ENCODE measurements at places on chromosomes 13 and 19.

DNA sequence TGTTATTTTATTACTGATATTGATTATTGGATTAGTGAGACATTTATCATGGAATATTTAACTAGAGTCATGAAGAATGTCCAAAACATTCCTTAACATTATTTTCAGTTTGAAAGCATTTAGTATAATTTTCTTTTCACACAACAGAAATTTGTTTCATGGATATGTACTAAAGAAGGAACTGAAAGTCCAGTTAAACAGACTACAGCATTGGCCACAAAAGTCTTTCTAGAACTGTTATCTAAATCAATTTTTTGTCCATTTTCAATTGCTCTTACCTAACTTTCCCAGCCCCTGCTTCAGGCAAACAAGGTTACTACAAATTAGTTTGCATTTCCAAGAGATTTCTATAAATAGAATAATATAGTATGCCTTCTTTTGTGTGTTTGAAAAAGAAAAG lies 1018.0 kb upstream of the PCDH20 start:
- no peak for DNase-seq

DNA sequence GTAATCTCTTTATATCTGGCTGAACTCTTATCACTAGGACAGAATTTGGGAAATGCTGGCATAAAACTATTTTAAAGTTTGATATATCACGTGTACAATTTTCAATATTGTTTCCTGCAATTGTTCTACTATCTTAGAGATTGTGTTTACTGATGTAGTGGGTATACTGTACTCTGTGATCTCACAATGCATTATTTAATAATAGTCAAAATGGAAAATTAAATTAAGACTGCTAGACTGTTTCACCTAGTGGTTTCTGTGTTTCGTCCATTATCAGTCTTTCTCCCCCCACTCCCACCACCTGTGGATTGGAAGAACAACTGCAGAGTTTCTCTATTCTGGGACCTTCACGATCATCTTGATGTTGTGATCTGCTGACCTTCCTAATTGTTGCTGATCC lies 449.2 kb upstream of the SLC10A2 start:
- DNase-seq, result no peak

GRCh38 chr13:30743319-30744055 lies 8.1 kb downstream of the ALOX5AP start:
- DNase-seq, result peak; percentile 86

- DNase-seq, result peak; percentile 31
Observed at GRCh38 chr19:15252398-15253018, 20.3 kb upstream of the EPHX3 start.

DNA sequence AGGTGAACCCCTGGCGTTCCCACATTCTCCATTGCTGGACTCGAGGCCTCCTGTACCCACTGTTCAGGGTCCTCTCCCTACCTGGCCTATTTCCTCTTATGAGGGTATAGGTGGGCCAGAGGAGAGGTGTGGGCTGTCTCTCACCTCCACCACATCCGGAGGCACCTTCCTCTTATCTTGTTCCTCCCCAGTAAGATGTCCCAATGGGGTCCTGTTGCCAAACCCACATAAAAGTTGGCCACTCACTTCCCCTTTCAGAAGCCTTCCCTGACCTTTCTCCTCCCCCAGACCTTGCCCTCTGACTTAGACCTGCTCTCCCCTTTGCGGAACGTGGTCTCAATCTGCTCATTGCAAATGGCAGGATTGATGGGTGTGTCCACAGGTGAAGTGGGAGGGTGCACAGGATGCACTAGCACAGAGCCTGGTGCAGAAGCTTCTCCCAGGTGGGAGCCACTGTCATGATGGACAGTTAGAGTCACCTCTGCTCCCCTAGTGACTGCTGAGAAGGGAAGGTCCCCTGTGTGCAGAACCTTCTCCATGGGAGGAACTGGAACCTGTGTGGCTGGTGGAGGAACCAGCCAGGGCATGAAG lies 1.3 kb downstream of the CYP4F3 start:
- DNase-seq, result peak; percentile 31

DNA sequence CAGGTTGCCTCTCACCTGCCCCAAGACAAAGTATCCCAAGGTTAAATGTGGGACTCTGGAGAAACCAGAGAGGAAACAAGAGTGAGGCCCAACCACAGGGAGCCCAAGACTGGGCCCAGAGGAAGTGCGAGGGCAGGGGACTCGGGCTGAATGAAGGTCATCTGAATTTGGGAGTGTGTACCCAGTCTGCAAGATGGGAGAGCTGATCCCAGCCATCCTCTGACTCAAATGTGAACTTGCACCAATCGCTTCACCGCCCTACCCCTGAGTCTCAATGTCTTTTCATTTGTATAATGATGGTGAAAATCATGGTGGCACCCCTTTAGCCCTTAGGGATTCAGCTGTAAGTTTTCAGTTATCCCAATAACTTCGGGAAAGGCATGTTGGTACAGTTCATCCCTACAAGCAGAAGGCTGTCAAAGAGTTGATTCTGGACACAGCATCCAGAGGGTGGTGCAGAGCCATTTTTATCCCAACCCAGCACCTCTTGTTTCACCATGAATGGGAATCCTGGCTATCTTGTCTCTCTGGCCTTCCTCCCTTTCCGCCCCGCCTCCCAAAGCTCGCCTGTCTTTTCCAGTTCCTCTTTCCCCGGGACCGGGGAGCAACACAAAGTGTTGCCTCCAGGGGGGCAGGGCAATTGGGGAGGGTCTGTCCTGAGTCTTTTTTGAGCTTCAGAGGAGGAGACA lies 123.4 kb downstream of the NUFIP1 start:
- no peak for DNase-seq

- DNase-seq, result no peak
Observed at GRCh38 chr19:4361152-4362046, 18.0 kb downstream of the MPND start.

- DNase-seq, result peak; percentile 38
Observed at GRCh38 chr19:11576227-11576626, 1.2 kb downstream of the ACP5 start.

GRCh38 chr19:47124937-47125668 lies 5.5 kb upstream of the SAE1 start:
- DNase-seq, result peak; percentile 93

DNA sequence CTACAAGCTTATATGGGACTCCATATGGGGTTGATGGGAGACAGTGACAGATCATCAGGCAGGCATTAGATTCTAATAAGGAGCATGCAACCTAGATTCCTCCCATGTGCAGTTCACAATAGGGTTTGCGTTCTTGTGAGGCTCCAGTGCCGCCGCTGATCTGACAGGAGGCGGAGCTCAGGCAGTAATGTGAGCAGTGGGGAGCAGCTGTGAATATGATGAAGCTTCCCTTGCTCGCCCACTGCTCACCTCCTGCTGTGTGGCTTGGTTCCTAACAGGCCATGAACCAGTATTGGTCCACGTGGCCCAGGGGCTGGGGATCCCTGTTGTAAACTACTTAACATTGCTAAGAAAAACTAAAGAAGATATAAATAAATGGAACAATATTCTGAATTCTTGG lies 378.4 kb downstream of the KCNRG start:
- no peak for DNase-seq

- no peak for DNase-seq
Observed at GRCh38 chr19:55482156-55482961, 2.6 kb upstream of the NAT14 start.

DNA sequence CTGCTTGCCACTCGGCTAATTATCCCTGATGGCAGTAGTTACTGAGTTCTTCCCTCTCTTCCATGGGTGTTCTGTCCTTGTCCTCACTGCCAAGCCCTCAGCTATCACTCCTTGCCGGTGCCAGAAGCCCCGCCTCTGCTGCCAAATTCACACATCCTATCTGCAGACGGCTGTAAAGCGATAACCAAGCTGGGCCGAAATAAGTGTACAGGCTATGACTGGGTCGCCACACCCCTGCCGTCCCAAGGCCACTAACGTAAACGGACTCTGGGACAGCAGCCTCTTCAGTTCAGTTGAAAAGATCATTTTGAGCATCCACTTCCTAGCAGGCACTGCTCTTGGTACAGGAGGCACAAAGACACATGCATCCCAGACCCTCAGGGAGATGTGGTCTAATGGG lies 13.3 kb downstream of the SLC7A1 start:
- no peak for DNase-seq

DNA sequence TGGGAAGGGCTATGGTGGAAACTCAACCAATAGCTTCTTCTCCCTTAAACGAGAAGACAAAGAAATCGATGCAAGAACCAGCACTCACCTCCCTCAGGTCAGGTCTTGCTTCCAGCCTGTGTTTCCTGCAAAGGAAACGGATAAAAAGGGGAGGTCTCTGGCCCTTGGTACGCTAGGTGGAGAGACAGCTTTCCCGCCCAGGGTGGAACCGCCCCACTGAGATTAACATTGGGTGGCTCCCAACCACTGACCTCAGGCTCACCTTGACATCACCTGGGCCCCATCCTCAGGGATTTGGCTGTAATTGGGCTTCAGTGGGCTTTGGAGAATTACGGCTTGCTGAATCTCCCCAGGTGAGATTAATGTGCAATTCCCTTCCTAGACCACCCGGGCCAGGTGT lies at the start of gene NLRP7:
Gene NLRP7, minus strand, starts transcription at position 150 of the 400 bp plus-strand sequence.
- no peak for DNase-seq

GRCh38 chr19:19347401-19348110 lies 26.9 kb downstream of the MAU2 start:
- peak; percentile 32 for DNase-seq

DNA sequence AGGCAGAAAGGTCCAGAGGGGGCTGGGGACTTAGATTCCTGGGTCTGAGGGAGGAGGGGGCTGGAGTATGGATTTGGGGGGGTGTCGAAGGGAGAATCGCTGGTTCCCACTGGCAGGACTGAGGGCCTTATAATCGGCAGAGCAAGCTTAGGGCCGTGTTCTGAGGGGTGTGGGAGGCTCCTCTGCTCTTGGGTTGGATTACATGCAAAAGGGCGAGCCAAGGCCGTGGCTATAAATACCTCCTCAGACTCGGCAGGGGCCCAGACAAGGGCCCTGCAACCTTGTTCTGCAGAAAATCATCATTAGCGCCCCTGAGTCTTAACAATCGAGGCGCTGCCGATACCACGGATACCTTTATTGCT lies 707 bp upstream of the MAMSTR start:
- no peak for DNase-seq

DNA sequence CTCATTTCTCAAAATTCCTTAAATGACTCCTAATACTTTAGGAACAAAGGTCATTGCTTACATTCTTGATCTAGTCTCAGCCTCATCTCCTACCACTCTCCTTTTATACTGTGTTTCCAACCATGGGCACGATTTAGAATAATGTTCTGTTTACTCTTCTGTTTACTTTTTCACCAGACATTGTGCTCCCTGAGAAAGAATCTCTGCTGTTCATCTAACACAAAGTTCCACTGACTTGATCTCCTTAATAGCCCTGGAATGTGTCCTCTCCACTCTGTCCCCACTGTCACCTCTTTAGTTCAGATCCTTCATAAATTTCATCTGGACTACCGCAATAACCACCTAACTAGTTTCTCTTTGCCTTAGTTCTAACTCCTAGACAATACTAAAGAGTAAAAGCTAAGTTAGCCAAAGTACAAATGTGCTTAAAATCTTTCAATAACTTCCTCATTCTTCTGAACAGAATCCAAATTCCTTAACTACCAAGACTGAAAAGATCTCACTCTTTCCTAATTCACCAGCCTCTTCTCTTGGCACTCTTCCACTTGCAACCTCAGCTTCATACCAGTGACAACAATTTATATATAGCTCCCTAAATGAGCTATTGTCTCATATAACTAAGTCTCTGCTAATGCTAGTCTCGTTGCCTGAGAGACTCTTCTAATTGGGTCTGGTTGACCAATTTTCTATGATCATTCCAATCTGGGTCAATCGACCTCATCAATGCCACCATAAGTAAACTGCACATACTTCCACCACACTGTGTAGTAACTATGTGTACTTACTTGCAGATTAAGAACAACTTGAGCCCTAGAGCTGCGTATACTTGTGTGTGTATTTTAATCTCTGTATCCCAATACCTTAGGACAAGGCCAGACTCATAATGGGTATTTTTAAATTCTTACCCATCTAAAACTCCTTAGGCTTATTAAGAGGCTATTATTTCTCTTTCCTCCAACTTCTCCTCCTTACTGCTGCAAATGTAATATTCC lies 179.9 kb downstream of the VWA8 start:
- DNase-seq, result peak; percentile 22

- DNase-seq, result no peak
Observed at GRCh38 chr19:6232601-6233055, 47.1 kb downstream of the MLLT1 start.

GRCh38 chr13:104098421-104098820 lies 1032.2 kb upstream of the SLC10A2 start:
- no peak for DNase-seq

DNA sequence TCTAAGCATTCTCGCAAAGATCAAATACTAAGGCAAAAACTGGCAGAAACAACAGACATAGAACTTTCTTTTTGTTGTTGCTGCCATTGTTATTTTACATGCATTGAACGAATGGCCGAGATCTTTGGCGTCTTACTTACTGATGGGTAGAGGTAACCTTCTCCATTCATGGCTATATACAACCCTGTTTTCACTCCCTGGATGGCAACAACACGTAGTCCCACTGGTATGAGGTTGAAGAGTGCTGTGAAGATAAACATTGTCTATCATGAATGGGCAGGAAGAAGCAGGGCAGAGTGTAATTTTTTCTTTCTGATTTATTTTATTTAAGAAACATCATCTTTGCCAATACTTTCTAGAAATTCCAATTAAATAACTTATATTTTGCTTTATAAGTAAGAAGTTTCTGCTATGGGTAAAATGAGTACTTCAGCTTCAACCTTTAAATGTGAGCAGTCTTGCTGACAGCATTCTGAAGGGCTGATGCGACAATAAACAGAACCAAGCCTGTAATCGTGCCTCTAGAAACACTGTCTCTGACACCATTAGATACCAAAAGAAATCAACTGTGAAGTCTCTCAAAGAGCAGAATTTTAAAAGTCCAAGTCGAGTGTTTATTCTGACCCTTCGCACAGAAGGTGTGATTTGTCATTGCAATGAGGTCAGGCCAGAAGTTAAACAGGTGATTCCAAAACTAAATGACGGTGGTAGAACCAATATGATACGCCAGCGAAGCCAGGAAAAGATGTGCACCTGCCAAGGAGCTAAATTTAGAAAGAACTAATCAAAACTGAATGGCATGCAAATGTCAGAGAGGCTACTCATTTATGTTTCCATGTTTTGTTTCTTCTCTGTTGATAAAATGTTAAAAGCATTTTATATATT lies 416.4 kb downstream of the ITGBL1 start:
- DNase-seq, result no peak

GRCh38 chr13:52406629-52407028 lies 657 bp upstream of the THSD1 start:
- no peak for DNase-seq

DNA sequence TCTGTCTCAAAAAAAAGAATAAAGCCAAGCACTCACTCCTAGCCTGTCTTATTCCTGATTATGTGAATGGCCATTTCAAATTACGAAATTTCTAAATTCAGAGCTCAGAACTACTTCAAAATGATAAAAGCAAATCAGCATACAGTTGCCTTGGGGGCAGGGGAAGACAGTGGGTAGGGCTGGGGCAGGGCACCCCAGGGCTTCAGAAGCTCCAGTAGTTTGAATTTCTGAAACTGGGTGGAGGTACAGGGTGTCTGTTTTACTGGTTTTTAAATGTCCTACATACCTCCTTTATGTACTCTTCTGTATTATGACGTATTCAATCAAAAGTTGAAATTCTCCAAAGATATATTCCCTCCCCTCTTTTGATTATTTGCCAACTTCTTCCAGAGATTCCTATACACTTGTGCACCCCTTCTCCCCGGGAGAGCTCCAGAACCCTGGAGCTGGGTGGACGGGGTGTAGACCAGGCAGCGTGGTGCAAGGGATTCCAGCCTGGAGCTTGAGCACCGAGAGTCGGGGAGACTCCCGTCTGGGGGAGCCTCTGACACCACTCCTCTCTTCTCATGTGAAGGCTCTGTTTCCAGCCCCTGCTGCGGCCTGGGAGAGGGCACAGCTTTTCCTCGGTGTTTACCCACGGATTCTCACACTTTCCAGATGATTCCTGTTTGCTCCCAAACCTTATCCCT lies 84.7 kb upstream of the GPR183 start:
- DNase-seq, result no peak

Data from inflammatory macrophage treated with lipopolysaccharide for 1 hour (primary cell).